ENCODE measurements at places on chromosomes 6 and 20.

DNA sequence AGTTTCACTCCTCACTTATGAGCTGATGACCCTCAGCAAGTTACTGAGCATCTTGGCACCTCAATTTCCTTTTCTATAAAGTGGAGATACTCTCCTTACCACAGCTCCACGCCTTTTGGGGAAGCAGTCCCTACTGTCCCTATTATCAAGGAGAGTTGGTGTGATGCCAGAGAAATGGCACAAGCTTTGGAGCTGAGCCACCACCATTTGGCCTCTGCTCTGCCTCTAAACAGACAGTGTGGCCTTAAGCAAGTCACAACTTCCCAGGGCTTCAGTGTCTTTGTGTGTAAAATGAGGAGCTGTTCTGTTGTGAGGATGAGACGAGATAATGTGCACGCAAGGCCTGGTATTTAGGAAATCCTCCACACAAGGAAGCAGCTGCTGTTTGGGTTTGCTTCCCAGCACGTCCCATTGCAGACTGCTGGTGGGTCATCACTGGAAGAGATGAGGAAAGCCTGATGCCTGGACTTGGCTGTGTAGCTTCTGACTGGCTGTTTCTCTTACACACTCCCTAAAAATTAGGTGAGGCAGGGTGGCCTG, 18.5 kb downstream of the NSFL1C start:
- DNase-seq, result no peak

DNA sequence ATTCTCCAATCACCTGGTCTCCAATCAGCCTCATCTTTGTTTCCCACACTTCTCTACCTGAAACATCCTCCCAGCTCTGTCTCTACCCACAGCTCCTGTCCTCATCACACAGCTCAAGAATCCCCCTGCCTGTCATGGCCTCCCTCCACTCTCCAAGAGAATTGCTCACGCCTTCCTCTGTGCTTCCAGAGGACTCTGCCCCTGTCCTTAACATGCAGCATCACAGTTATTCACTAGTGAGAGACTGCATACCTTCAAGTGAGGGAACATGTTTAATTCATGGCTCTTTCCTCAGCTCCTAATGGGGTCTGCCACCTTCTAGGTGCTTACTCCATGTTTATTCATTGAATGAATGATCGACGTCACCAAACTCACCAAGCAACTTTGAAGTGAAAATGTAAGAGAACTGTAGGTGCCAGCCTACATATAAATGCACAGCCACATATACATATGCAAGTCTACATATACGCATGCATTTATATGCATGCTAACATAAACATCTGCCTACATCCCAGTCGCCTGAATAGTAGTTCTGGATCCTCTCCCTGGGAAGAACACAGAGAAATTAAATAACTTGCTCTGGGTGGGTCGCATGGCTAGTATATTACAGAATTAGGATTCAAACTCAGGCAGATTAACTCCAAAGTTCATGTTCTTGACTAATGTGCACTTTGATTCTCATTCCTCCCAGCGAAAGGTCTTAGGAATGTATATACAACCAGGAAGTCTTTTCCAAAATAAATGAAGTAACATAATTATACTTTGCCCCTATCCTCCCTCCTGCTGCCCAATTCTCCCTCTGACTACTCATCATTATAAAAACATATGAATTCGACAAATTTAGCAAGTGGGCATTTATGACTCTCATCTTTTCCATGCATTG, 295.6 kb downstream of the MAFB start:
- no peak for DNase-seq

- no peak for DNase-seq
Observed at GRCh38 chr6:152096863-152097496, 289.5 kb downstream of the ESR1 start.

DNA sequence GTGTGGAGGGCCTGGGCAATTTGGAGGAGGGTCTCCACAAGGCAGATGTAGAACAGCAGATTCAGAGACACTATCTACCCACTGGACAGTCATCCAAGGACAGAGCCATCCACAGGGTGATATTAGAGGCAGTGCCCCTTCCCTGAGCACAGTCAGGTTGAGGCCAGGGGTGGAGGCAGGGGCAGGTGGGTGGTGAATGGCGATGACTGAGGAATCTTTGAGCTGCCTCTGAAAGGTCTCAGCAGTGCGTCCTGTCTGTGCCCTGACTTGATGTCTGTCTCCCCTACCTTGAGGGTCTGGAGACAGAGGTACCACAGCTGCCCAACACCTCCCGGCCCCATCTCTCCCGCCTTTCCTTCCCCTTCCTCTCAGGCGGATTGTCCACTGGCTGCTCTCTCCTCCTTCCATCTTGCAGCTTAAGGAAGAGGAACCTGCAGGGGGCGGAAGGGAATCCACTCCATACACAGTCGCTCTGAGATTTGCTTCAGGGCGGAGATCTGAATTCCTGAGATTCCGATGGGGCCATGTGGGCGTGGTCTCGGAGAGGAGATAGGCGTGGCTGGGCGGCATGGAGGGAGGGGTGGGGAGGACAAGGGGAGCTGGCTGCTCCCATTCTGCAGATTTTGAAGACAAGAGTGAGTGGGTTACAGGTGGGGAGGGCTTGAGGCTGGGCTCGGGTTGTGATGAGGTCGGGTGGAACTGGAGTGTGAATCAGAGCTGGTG, 1.7 kb downstream of the MUCL3 start:
- no peak for DNase-seq

DNA sequence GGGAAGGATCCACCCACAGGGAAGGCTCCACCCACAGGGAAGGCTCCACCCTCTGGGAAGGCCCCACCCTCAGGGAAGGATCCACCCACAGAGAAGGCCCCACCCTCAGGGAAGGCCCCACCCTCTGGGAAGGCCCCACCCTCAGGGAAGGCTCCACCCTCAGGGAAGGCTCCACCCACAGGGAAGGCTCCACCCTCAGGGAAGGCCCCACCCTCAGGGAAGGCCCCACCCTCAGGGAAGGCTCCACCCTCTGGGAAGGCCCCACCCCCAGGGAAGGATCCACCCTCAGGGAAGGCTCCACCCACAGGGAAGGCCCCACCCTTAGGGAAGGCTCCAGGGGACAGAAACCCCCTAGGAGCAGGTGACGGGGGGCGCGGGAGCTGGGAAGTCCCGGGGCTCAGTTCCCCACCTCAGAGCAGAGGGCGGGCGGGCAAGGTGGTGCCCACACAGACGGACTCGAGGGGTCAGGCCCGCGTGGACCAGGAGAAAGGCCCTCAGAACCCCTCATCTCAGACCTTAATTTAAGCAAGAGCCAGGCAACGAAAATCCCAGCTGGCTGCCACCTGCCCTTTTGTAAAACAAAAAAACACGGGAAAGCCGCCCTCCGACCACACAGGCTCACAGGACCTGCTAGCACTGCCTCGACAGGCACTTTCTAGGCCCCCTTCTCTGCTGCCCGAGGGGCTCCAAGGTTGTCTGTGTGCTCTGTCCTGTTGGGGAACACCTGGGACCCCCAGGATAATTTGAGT, 39.7 kb downstream of the KCNQ2 start:
- no peak for DNase-seq

GRCh38 chr20:39944861-39945260, 744.2 kb downstream of the MAFB start:
- no peak for DNase-seq

DNA sequence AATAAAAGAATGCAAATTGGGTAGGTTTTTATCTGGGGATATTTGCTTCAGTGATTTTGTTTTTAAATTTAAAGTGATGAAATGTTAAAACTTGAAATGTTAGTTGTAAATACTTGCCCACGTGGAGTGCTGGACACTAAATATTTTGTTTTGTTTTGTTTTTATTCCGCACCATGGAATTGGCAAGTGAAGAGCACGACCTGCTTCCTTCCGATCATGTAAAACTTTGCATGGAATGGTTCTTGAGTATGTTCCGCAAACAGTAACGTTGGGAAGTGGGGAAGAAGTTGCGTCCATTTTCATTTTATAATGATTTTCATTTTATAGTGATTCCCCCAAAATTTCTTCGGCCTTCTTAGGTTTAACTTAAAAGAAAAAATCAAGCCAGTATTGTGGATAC, 765 bp downstream of the IRAK1BP1 start:
- no peak for DNase-seq

GRCh38 chr6:41256383-41256782, 28.2 kb downstream of the TREML4 start:
- no peak for DNase-seq

DNA sequence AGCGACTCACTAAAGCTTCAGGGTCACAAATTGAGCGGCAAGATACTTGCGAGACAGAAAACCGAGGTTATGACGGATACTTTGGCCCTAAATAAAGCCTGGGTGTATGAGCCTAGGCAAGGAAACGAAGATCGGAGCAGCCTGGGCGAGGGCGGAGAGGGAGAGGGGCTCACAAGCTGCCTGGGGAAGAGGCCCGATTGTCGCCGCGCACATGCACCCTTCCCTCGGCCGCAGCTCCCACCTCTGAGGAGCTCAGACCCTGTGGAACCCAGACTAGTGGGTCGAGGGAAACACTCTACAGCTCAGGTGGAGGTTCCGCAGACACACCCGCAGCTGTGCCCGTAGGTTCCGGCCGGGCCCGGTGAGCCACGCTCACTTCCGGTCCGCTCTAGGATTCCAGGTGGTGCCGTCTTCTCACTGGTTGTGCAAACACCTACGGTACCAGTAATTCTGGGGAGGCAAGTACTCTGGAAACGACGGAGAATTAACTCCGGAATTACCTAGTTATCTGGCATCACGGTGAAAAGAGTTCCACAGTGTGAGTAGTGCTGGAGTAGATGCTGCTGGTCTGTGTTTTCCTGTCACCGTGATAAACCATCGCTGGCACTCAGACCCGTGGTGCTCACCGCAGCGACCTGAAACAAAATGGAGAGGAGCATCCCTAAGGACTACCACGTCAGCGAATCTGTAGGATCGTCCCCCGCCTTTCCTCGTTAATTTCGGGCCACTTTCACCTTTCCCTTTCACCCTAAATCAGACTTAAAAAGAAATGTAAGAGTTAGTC, 61.5 kb downstream of the GPX5 start:
- DNase-seq, result peak; percentile 15

GRCh38 chr6:17107863-17108262, 6.0 kb downstream of the STMND1 start:
- DNase-seq, result no peak

- peak; percentile 32 for DNase-seq
Observed at GRCh38 chr6:722077-722524, 29.2 kb upstream of the EXOC2 start.

DNA sequence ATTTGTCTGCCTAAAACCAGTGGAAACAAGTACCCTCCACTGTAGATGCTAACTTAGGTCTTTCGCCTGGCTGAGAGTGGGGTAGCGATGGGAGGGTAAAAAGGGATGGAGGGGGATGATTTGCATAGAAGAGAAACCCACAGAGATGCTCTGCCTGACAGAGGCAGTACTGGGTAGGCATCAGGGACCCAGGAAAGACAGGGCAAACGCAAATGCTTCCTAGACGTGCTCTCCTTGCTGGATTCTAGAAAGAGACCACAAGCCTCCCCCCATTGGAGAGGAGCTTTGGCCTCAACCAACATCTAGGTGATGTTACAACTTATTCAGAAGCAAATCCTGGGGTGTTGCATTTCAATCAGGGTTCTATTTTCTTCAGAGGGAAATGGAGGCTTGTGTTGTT, 3.2 kb downstream of the OLIG3 start:
- DNase-seq, result no peak

GRCh38 chr20:59421089-59421488, 120.7 kb downstream of the EDN3 start:
- no peak for DNase-seq

DNA sequence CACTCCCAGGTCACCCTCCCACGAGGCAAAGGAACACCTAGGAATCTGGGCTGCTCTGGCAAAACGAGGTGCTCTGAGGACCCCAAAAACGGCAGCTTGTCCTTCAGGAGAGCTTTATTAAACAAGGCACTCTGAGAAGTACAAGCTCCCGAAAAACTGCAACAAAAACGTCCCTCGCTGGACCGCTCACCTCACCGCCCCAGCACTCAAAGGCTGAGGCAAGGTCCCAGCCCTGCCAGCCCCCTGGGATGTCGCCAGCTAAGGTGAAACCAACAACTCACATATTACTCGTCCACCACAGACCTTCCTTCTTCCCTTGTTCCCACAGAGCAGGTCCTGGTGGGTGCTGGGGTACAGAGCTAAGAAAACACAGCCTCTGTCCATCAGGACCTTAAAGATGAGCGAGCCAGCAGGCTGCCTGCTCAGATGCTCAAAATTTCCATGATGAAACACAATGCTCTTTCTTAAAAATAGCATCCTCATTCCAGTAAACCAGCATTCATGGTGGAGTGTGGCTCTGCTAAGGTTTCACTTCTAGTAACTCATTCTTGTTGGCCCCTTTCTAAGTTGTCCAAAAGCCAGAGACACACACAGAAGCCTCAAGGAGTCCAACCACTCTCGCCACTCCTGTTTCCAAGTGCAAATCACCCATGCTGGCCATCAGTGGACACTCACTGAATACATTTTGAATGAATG, 35.9 kb downstream of the ATP9A start:
- no peak for DNase-seq

- no peak for DNase-seq
Observed at GRCh38 chr6:3867641-3868502, 18.7 kb downstream of the FAM50B start.

DNA sequence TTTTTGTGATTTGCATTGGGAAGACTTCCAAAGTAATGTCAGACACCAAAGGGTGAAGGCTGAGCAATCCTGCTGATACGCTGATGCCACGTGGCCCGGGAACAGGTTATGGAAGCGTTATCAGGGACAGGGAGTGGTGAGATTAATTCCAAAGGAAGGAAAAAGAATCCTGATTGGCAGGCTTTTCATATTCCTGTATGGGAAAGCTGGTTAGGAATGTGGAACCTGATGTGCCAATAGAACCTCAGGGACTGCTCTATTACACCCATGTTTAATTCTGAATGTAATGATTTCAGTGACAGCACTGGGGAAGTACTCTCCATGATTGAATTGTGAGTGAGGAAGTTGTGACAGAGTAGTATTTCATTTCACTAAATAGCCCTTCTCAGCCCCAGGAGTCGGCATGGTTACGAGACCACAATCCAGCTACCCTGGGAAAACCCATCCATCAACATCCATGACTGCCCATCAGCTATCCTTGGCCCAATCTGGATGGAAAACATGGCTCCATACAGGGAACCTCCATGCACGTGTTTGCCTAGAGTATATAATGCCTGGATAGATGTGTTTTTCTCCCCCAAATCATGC, 49.4 kb downstream of the F13A1 start:
- no peak for DNase-seq

- DNase-seq, result no peak
Observed at GRCh38 chr6:169665289-169665688, 36.5 kb downstream of the WDR27 start.

DNA sequence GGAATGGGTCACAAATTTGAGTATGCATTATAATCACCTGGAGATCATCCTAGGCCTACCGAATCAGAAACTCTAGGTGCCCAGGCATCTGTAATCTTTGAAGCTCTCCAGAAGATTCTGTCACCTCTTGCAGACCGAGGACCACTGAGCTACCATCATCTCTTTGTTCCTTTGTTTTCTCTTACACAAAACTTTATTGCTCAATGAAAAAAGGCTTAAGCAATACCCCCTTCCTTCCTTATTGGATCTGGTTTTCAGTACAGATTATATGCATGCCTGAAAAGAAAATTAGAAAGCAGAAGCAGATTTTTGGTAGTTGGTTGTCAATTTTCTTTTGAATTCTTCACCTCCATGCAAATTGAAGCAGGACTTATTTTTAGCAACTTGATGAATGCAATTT, 31.3 kb downstream of the STX11 start:
- no peak for DNase-seq

GRCh38 chr6:164085091-164086075, 670.9 kb downstream of the QKI start:
- DNase-seq, result no peak
